ENCODE measurements at places on chromosomes 1 and 21. TPM values are rescaled to one million over a fixed set of nuclear protein-coding genes. Genes with fewer than 3 reads are reported as not detected.

Gene CDC7
- 17.8 TPM for total RNA-seq

DNA sequence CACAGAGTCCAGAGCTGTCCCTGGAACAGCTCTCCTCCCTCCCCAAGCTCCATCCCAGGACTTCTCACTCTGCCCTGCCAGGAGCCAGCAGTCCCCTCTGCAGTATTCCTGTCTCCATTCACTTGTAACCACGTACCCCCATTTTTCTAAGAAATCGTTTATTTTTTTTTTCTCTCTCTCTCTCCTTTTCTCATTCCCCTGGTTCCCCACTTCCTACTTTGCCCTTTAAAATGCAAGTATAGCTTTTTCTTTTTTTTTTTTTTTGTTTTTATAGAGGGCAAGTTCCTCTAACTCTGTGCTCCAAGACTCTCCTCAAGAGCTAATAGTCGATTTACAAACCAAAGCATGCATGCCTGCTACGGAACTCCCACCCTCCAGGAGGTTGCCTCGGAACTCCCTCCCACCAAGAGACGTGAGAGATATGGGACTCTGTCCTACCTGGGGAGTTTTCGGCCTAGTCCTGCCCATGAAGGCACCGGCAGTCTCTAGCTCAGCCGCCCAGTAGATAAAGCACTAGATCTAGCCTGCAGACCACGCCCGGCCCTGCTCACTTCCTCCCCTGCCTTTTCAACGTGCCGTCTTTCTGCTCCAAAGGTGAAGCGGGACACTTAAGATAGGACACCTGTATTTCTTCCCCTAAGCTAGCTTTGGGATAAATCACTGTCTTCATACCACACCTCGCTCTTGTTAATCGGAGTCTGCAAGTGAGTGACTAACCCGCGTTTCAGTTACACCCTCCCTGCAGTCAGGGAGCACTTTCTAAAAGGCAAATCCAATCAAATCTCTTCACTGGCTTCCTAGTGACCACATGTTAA lies 27.7 kb downstream of the TNFRSF9 start:
- no peak for DNase-seq

- no peak for DNase-seq
These were observed 10.0 kb downstream of the ARMH1 start for GRCh38 chr1:44684525-44684924.

DNA sequence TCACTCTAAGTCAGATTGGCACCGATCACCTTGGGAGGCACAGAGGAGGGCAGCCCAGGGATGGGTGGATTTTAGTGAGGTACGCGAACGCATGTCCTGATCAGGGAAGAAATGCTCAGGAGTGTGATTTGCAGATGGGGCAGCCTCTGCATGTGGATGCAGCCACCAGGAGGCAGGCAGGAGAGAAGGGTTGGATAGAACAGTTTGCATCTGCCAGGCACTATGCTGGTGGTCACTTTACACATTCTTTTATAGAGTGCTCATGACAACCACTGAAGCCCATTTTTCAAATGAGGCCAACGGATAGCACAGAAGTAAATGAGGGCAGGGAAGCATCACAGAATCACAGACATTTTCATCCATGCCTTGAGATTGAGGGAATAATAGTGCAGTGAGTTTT lies 5.7 kb downstream of the LAMB3 start:
- peak; percentile 82 for DNase-seq

GRCh38 chr1:84913555-84913892 lies 20.5 kb upstream of the LPAR3 start:
- DNase-seq = no peak

GRCh38 chr1:212692774-212693644 lies 6.6 kb downstream of the BATF3 start:
- peak; percentile 75 for DNase-seq

GRCh38 chr1:55700359-55701130 lies 485.4 kb upstream of the USP24 start:
- DNase-seq = peak; percentile 74

DNA sequence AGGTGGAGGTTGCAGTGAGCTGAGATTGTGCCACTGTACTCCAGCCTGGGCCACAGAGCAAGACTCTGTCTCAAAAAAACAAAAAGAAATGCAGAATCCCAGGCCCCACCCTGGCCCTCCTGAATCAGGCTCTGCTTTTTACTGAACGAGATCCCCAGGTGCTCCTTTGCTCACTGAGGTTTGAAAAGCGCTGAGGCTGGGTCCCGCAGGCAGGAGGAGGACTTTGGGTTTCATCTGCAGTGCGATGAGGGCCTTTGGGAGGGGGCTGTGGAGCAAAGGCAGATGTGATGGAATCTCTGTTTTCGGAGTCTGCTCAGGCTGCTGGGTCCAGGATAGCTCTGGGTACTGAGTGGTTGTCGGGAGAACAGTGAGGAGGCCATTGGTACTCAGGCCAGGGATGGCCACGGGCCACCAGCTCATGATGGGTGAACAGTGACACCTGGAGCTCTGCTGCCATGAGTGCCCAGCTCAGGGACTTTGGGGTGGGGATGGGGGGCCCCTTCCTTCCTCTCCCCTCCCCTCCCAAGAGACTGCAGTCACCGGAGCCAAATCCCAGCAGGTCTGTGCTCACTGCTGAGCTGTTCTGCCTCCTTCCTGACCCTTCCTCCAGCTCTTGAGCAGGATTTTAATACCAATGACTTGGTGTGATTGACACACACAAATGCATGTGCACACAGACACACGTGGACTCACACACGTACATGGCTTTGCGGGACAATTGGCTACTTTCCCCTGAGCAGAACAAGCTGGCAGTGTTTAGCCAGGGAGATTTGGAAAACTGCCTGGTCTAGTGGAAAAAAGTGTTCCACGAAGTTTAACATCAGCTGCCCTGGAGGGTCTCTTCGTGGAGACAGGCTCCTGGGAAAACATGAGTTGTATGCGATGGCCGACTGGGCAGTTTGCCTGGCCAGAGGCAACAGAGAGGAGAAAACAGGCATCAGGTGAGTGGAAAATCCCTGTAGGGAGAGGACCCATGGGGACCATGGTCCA lies 3.6 kb upstream of the DHRS3 start:
- no peak for DNase-seq

GRCh38 chr1:154716614-154717527 lies 108.9 kb upstream of the ADAR start:
- no peak for DNase-seq

- DNase-seq = peak; percentile 64
These were observed 6.7 kb downstream of the LDLRAP1 start for GRCh38 chr1:25550155-25550506.

- peak; percentile 82 for DNase-seq
These were observed 131.2 kb downstream of the TGFB2 start for GRCh38 chr1:218476385-218476784.

GRCh38 chr1:62436039-62436465 lies 797 bp upstream of the USP1 start:
- no peak for DNase-seq

- DNase-seq = no peak
These were observed 4.1 kb downstream of the RNF223 start for GRCh38 chr1:1069711-1070676.

- peak; percentile 86 for DNase-seq
These were observed at the start of gene POFUT2 for GRCh38 chr21:45287438-45288391. TSS of gene POFUT2 (minus strand) at chr21:45287895. CDS start at chr21:45287871, 24 bp downstream.

Measured in RPMI7951 (cell line).